Stomach (tissue), 19 donors: ENCODE measurements at places on chromosomes 2 and 18.

- no peak for DNase-seq
These were observed 157.9 kb upstream of the TTC39C start for GRCh38 chr18:23856466-23857163.

DNA sequence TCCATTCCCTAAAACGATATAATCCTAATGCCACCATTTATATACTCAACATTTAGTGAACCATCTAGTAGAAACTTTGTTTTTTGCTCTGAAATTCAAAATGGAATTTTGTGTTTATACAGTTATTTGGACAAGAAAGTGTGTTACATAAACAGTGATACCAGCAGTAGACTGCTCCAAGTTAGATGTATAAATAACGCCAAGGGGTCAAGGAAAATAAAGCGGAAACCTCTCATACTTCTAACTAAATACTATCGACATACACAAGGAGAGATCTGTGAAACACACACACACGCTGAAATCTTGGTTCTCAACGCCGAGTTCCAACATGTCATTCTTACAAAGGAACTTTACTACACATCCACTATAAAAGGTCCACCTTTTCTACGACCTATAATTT is 1.2 kb downstream of the TXNL1 start:
- no peak for DNase-seq

DNA sequence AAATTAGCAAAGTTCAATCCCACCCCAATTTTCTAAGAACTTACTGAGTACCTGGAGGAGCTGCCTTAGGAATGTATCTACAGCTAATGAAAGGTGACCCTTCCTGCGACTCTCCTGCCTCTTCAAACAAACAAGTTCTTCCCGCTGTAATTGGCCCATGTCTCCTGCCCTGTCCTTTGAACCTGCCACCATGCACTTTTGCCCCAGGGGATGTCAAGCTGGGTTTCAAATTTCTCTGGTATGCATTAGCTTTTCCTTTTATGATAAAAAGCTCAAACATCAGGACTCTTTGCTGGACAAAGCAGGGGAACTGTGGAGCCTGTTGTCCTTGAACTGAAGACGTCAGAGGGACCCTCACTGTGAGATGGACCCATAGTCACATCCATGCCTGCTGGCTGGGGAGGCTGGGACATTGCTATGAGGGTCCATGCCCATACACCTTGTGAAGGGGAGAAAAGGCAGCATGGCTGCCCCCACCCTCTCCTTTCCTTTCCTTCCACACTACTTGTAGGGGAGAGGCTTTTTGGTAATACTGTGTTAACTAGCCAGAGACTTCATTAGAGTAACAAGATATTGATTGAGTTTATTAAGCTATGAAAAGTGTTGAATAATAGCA is 210.7 kb upstream of the COPS8 start:
- DNase-seq = no peak

GRCh38 chr2:129936334-129936934 is 43.0 kb upstream of the RAB6C start:
- peak; percentile 70 for DNase-seq
